HCT116 (cell line): ENCODE measurements at places on chromosomes 12 and 14.

DNA sequence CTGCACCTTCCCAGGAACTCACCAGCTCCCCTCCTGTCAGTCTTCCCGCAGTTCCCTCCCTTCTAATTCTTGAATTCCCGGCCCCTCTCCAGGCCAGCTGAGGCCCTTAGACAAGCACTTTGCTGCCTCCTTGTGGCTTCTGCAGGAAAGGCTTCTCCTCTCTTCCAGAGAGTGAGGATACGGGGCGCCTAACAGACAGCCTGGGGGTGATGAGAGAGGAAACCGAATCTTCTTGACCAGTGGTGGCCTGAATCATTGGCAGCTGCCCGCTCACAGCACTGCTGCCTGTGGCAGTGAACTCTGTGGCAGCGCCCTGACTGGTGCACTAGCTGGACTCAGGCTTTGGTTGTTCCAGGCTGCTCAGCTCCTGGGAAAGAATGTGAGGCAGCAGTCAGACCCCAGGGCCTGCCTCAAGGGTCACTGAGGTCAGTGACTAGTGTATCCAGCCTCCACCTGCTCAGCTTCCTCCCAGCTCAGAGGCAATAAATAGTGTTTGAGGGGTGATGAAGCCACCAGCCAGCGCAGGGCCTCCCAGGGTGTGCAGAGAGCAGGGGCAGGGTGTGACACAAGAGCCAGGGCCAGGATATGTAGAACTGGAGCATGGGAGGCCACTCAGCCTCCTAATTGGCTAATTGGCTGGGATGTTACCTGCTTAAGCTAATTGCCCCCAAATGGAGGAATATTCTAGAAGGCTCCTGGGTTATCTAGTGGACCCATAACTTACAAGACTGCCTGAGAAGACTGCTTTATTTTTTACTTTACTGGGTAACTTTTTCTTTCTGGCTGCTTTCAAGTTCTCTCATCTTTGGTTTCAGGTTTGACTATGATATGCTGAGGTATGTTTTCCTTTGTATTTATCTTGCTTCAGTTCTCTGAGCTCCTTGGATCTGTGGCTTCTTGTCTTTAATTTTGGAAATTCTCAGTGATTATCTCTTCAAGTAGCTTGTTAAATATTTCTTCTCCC lies 12.9 kb upstream of the MCRS1 start:
- DNase-seq, result peak; percentile 71

GRCh38 chr12:16329594-16329993 lies 17.9 kb upstream of the MGST1 start:
- DNase-seq, result no peak

DNA sequence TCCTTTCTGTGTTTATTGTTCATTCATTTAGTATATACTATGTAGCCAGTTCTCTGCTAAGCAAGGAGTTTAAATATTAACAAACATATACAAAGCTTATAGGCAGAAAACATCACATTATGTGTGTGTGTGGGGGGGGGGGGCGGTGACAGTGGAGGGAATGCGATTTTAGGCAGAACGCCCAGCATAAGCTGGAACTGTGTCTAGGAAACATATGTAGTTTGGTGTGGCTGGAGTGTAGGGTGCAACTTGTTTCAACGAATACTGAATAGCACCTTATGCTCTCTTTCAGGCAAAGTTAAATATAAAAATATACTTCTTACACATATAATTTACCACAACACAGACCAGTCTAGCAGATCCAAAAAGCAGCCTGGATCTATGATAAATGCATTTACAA lies 980.6 kb downstream of the SLC6A15 start:
- no peak for DNase-seq

- DNase-seq, result no peak
These were observed 975 bp upstream of the RTL1 start for GRCh38 chr14:100904307-100905087.

DNA sequence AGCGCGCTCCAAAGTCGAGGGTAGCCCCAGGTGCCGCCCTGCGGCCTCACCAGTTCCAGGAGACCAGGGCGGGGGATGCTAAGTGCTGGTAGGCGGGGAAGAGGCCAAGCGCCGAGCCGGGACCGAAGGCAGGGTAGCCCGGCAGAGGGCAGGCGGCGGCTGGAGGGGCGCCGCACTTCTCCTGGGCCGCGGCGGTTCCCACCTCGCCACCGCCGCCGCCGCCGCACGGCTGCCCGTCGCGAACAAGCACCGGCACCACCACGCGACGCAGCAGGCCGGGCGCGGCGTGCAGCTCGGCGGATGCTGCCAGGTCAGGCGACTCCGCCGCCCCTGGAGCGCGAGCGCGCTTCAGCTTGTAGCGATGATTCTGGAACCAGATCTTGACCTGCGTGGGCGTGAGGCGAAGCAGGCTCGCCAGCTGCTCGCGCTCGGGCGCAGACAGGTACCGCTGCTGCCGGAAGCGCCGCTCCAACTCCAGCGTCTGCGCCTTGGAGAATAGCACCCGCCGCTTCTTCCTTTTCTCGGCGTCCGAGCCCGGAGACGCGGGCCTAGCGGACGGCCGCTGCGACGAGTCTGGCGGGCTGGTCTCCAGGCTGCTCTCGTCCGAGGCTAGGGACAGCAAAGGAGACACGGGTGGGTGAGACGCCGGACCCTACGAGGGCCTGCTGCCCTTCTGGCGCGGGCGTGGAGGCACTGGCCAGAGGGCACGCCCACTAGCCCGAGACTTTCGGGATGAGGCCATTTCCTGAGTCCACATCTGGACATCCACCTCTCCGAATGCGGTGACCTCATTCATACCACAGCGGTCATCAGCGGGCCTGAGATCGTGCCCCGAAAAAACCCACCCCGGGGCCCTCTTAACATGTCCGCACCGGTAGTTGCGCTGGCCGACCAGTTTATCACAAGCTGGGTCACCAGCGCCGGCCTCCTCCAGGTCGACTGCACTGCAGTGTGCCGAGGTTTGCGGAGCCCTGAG lies 1.3 kb downstream of the NKX2-8 start:
- DNase-seq, result no peak

- DNase-seq, result no peak
These were observed 23.6 kb upstream of the WNK1 start for GRCh38 chr12:728781-729180.

- no peak for DNase-seq
These were observed 59.0 kb upstream of the CRY1 start for GRCh38 chr12:107152315-107152714.
